Psoas muscle (tissue), 8 donors: ENCODE measurements at places on chromosomes 2 and 18. TPM values are rescaled to one million over a fixed set of nuclear protein-coding genes. Genes with fewer than 3 reads are reported as not detected.

ANTXR1 gene
- 24.3 TPM for polyA plus RNA-seq

SOX11 gene
- polyA plus RNA-seq, result not detected

RMC1 gene
- 20.1 TPM for polyA plus RNA-seq

NYAP2 gene
- polyA plus RNA-seq, result 0.03 TPM

BMP10 gene
- polyA plus RNA-seq, result not detected

IL36A gene
- not detected for polyA plus RNA-seq

PDE1A gene
- polyA plus RNA-seq, result 0.92 TPM

LYPD6B gene
- polyA plus RNA-seq, result not detected

RUFY4 gene
- polyA plus RNA-seq, result 0.01 TPM

HOXD11 gene
- polyA plus RNA-seq, result not detected

LAMA3 gene
- polyA plus RNA-seq, result 2.7 TPM

SPATA3 gene
- not detected for polyA plus RNA-seq

- no peak overlapping the region for H3K4me3 ChIP-seq
- no peak overlapping the region for H3K27ac ChIP-seq
- H3K27me3 ChIP-seq, result no peaks in the 10 kb centered on the region
- no peaks in the 10 kb centered on the region for H3K4me1 ChIP-seq
- no peaks in the 10 kb centered on the region for H3K36me3 ChIP-seq
- no peak for DNase-seq
Observed at GRCh38 chr2:193743089-193743488, 1548.4 kb upstream of the TMEFF2 start.

DNA sequence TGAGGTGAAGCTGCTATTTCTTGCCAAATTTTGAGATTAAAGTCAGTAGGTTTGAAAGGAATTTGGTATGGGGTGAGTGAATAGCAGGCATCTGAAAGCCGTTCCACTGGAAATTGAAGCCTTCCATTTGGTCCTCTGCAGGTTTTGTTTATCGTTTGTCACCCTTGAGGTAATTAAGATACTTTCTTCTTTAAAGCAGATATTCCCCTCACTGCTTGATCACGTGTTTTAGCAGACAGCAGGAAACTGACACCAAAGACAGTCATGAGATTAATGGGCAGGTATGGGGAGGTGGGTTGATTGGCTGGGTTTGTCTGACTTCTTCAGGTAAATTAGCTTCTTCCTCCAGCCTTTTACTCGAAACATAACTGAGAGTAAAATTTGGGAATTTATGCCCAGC lies 10.7 kb downstream of the LPIN1 start:
- peak overlapping the region; percentile 51 for H3K27ac ChIP-seq
- H3K27me3 ChIP-seq, result no peaks in the 10 kb centered on the region
- H3K4me1 ChIP-seq, result peaks cover 53% of the 10 kb centered on the region
- no peaks in the 10 kb centered on the region for H3K36me3 ChIP-seq

DNA sequence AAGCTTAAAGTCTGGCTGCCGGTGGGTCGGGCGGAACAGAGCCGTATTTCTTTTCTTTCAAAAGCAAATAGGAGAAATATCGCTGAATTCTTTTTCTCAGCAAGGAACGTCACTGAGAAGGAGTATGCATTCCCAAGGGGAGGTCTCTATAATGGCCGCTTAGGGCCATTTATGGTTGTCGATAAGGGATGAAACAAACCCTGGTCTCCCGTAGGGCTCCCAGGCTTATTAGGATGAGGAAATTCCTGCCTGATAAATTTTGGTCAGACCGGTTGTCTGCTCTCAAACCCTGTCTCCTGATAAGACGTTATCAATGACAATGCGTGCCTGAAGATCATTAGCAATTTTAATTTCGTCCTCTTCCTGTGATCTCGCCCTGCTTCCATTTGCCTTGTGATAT lies 227.7 kb upstream of the ZEB2 start:
- no peaks in the 10 kb centered on the region for H3K4me1 ChIP-seq
- no peak overlapping the region for H3K27ac ChIP-seq
- no peak overlapping the region for H3K4me3 ChIP-seq
- H3K27me3 ChIP-seq, result no peaks in the 10 kb centered on the region
- no peaks in the 10 kb centered on the region for H3K36me3 ChIP-seq

GRCh38 chr18:23037646-23038045 lies 97.6 kb upstream of the CABLES1 start:
- H3K4me3 ChIP-seq, result no peak overlapping the region
- no peak for DNase-seq
- H3K27me3 ChIP-seq, result no peaks in the 10 kb centered on the region
- H3K4me1 ChIP-seq, result no peaks in the 10 kb centered on the region
- no peaks in the 10 kb centered on the region for H3K36me3 ChIP-seq

- no peak overlapping the region for H3K27ac ChIP-seq
- H3K4me3 ChIP-seq, result no peak overlapping the region
- DNase-seq, result no peak
- no peaks in the 10 kb centered on the region for H3K36me3 ChIP-seq
- H3K4me1 ChIP-seq, result no peaks in the 10 kb centered on the region
- no peaks in the 10 kb centered on the region for H3K27me3 ChIP-seq
Observed at GRCh38 chr2:172305066-172305465, 122.3 kb upstream of the ITGA6 start.

DNA sequence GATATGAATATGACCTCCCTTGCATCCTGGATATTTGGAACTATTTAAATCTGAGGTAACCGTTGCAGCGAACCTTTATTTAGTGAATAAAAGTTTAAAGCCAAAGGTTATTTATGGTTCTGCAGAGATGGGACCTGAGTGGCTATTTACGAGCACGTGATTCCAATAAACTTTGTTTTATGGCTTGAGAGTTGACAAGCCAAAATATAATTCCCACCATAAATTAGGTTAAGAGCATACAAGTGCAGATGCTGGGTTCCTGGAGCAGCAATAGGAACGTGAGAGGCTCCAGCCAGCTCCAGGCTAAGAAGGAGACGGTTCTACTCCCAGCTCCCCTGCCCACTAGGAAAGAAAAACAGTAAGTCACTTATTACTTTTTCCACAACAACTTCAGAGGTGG lies 5.2 kb upstream of the HOXD4 start:
- H3K27me3 ChIP-seq, result no peaks in the 10 kb centered on the region
- H3K36me3 ChIP-seq, result peaks cover 12% of the 10 kb centered on the region
- no peak for DNase-seq
- no peak overlapping the region for H3K27ac ChIP-seq
- H3K4me1 ChIP-seq, result peaks cover 9% of the 10 kb centered on the region

- no peak for DNase-seq
- H3K4me3 ChIP-seq, result no peak overlapping the region
- peaks cover 95% of the 10 kb centered on the region for H3K36me3 ChIP-seq
- H3K27ac ChIP-seq, result no peak overlapping the region
Observed at GRCh38 chr2:135863233-135863632, 13.0 kb downstream of the MCM6 start.

- H3K27ac ChIP-seq, result no peak overlapping the region
- H3K36me3 ChIP-seq, result no peaks in the 10 kb centered on the region
- no peaks in the 10 kb centered on the region for H3K27me3 ChIP-seq
- no peaks in the 10 kb centered on the region for H3K4me1 ChIP-seq
- no peak overlapping the region for H3K4me3 ChIP-seq
Observed at GRCh38 chr2:161873707-161874106, 200.3 kb downstream of the DPP4 start.

DNA sequence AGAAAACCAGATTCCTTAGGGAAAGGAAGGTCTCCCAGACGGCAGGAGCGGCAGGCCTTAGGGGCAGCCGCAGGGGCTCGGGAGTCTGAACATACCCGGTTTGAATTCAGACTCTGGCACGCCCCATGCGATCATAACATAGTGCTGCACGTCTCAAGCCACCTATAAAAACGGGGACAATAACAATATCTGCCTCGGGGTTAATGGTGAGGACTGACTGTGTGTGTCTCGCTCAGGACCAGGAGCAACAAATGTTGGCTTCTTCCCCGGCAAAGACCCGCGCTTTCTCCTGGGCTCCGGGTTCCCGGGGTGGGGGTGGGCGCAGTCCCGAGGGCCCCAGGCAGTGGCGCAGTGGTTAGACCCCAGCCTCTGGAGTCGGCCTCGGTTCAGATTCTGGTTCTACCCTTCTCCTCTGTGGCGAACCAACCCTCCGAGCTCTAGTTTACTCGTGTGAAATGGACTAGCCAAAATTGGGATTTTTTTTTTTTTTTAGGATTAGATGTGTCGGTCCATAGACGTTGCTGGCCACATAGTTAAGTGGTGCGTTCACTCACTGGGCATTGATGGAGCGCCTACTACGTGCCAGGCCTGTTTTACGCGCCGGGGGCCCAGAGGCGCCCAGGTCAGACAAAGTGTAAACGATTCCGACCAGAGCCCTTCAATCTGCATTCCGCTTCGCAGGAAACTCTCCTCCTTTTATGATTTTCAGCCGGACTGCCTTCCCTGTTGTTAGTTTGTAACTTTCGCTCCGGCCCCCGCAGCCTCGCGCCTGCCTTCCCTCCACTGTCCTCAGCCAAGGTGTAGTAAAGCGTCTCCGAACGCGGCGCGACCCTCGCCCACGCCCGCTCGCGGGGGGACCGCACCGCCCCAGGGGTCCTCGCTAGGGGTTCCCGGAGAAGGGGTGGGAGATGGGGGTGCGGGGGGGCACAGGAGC lies 820 bp upstream of the SH3BP4 start:
- no peaks in the 10 kb centered on the region for H3K4me1 ChIP-seq
- H3K4me3 ChIP-seq, result peak overlapping the region; percentile 76
- peaks cover 2% of the 10 kb centered on the region for H3K27me3 ChIP-seq
- DNase-seq, result peak; percentile 64

GRCh38 chr18:80009661-80010550 lies 21.5 kb upstream of the TXNL4A start:
- no peak overlapping the region for H3K27ac ChIP-seq
- H3K27me3 ChIP-seq, result no peaks in the 10 kb centered on the region
- peak; percentile 79 for DNase-seq
- no peak overlapping the region for H3K4me3 ChIP-seq
- no peaks in the 10 kb centered on the region for H3K4me1 ChIP-seq

DNA sequence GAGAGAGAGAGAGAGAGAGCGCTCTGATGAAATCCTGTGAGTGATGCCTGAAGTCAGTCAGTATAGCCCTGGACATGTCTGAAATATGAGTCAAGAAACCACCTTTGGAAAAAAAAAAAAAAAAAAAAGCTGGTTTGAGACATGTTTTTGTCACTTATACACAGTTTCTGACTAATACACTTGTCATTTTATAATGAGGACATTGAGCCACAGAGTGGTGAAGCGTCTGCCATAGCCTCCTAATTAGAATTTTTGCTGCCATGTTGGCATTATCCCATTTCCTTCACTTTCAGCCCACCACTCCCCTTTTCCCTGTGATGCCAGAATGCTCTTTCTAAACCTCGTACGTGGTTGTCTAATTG lies 15.7 kb upstream of the MYO3B start:
- H3K27ac ChIP-seq, result no peak overlapping the region
- no peaks in the 10 kb centered on the region for H3K27me3 ChIP-seq
- H3K4me1 ChIP-seq, result peaks cover 4% of the 10 kb centered on the region
- no peaks in the 10 kb centered on the region for H3K36me3 ChIP-seq

- no peaks in the 10 kb centered on the region for H3K36me3 ChIP-seq
- no peak for DNase-seq
- no peak overlapping the region for H3K27ac ChIP-seq
- H3K27me3 ChIP-seq, result no peaks in the 10 kb centered on the region
- no peaks in the 10 kb centered on the region for H3K4me1 ChIP-seq
Observed at GRCh38 chr2:61617610-61618009, 79.5 kb upstream of the XPO1 start.

DNA sequence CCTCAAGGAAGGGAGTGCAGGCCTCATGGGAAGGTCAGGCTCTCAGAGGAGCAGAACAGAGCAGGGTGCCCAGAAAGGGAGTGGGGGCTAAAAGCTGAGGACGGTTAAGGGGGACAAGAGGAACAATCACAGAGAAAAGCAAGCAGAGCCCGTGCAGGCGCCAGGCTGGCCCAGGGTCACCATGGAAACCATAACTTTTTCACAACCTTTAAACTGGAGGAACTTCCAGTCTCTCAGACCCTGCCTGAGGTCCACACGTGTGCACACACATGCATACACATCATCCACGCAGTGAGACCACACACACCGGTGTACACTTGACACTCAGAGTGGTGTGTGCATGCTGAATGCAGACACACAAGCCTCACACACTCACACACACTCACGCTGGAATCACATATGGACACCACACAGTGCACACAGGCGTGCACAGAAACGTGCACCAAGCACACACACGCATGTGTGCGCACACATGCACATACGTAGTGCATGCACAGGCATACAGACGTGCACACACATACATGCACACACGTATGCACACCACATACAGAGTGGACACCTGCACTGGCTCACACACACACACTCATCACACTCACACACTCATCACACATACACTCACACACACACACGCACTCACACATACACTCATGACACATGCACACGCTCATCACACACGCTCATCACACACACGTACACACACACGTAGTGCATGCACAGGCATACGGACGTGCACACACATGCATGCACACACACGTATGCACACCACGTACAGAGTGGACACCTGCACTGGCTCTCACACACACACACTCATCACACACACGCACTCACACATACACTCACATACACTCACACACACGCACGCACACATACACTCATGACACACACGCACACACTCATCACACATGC lies 37.2 kb upstream of the SNED1 start:
- H3K27ac ChIP-seq, result no peak overlapping the region
- DNase-seq, result peak; percentile 37
- no peaks in the 10 kb centered on the region for H3K36me3 ChIP-seq
- no peaks in the 10 kb centered on the region for H3K4me1 ChIP-seq

DNA sequence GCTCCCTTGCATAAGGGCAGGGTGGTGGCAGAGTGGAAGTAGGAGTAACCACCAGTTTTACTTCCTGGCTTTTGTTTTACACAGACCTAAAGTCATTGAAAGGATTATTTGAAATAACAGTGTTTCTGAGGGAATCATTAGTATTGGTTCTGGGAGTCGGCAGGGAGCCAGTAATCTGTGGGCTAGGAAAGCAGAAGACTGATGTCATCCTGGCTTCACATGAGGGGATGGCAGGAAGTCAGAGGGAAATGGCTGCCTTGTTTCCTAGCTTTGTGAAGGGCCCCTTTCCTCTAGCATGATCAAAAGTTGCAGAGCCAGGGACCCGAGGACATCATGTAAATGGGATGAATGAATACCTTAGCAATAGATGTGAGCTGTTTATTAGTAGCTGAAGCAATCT lies 792.6 kb downstream of the CPS1 start:
- no peaks in the 10 kb centered on the region for H3K27me3 ChIP-seq
- H3K27ac ChIP-seq, result no peak overlapping the region
- no peak overlapping the region for H3K4me3 ChIP-seq
- DNase-seq, result no peak
- no peaks in the 10 kb centered on the region for H3K4me1 ChIP-seq

DNA sequence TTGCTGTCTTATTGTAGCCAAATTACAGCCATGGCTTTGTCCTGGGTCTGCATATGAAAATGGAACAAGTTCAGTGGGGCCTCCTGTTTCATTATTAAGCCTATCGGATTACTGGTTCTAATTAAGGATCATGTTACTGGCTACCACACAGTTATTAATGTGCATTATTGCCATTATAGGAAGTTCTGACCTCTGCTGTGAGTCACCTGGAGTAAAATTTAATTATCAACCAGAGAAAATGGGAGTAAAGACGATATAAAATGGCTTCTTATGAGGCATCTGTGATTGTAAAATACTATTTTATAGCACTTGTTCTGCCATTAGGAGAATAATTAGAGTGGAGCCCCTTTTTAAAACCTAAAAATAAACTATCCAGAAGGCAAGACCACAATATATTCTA lies 143.3 kb upstream of the ITGB6 start:
- no peak overlapping the region for H3K27ac ChIP-seq
- DNase-seq, result no peak
- no peaks in the 10 kb centered on the region for H3K36me3 ChIP-seq
- H3K27me3 ChIP-seq, result no peaks in the 10 kb centered on the region
- H3K4me3 ChIP-seq, result no peak overlapping the region
